Kasumi-1 (cell line): ENCODE measurements at places on chromosomes 3 and 15.
A peak's percentile ranks its signal among the peaks of the same experiment; 100 is the strongest.

DNA sequence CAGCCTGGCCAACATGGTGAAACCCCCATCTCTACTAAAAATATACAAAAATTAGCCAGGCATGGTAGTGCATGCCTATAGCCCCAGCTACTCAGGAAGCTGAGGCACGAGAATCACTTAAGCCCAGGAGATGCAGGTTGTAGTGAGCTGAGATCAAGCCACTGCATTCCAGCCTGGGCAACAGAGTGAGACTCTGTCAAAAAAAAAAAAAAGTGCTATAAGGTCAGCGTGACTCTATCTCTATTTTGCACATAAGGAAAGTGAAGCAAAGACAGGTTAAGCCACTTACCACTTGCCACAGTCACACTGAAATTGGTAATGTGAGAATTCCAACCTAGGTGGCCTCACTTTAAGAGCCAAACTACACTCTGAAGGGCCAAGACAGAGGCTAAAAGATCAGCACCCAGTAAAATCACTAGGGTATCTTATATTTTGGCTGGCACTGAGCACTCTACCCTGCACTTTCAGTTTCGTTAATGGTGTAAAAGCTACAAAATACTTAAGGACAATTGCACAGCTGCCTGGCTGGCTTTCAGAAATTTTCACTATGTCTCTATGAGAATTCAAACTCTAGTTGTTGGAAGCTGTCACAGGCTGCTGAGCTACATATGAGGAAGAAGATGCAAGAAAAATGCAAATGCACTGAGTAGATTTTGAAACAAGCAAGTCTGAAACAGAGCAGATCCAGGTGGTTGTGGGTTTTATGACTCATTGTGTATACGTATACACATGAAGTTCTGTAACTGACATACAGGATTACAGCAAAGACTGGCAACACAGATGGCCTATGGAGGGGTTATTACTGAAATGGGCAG lies 32.7 kb downstream of the TRANK1 start:
- DNase-seq = peak; percentile 43

DNA sequence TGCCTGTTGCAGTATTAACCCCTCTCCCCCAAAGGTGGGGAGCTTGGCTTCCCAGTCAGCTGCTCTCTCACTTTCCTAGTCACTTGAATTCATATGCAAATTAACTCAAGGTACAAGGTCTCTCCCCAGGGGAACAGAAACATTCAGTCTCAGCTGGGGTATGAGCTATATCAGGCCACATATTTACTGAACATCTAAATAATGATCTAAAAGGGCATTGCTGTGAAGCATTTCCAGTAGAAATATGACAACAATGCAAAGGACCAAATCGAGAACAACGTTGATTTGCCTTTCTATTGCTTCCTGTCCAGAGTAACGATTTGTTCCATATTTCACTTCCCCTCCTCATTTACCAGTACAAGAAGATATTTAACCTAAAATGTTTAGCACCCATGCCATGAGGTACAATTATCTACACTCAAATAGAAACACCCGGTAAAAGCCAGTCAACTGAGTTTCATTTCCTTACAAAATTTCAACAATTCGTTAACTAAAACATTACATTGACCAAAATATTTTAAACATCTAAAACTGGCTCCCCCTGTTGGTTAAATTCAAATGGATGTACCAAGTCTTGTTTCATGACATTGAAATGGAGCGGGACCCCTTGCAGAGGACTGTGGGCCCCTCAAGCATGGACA lies 36.5 kb upstream of the KLHL6 start:
- DNase-seq = no peak

DNA sequence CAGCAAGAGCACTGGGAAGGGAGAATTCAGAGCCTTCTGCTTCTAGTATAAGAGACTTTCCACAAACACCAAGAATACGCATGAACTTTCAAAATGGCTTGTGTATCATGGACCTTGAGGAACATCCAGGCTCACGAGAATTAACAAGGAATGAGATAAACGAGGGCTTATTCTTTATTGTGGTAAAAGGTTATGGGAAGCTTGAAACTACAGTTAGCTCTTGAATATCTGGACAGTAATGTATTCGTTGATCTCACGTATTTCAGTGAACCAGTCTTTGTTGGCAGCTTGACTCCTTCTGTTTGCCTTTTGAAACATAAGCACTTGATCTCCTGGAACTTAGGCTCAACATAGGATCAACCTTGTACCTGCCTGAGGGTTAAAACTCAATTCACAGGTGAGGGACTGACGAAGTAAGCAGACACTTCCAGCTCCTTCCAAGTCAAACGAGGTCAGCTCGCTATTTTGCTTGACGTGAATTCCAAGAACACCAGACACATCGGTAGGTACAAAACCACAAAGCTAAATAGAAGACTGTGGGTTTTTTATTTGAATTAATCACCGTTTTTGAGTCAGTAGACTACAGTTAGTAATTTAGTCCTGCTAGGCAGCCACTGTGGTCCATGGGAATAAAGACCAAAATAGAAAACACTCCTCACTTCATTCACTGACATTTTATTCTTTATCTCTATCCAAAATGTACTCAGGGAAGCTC lies 30.8 kb downstream of the GALNT15 start:
- no peak for DNase-seq

GRCh38 chr3:32972482-32973146 lies 21.2 kb downstream of the CCR4 start:
- no peak for DNase-seq

- DNase-seq = no peak
Measured at GRCh38 chr15:63077952-63078351, 35.4 kb downstream of the TPM1 start.
